ENCODE measurements at places on chromosomes 13 and 19. TPM values are rescaled to one million over a fixed set of nuclear protein-coding genes. Genes with fewer than 3 reads are reported as not detected.
A peak's percentile ranks its signal among the peaks of the same experiment; 100 is the strongest.

- peak; percentile 78 for DNase-seq
- H3K27me3 ChIP-seq: no peaks in the 10 kb centered on the region
- H3K36me3 ChIP-seq: no peaks in the 10 kb centered on the region
- peaks cover 10% of the 10 kb centered on the region for H3K4me1 ChIP-seq
- H3K4me3 ChIP-seq: no peak overlapping the region
Measured at GRCh38 chr19:4988770-4989251, 19.9 kb downstream of the KDM4B start.

DNA sequence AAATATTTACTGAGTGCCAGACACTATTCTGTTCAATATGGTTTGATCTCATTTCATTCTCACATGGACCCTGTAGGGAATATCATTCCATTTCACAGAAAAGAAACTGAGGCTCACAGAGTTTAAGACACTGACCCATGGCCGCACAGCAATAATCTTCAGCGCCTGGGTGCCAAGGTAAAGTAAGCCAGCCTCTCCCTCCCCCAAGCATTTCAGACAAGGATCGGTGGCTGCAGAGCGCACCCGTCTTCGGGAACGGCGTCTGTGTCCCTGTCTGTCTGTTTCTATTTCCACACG lies 4.3 kb upstream of the PDE4A start:
- H3K27me3 ChIP-seq: peaks cover 67% of the 10 kb centered on the region
- no peak overlapping the region for H3K27ac ChIP-seq
- DNase-seq: no peak
- H3K36me3 ChIP-seq: no peaks in the 10 kb centered on the region
- peaks cover 3% of the 10 kb centered on the region for H3K4me1 ChIP-seq
- peak overlapping the region; percentile 80 for H3K4me3 ChIP-seq

GRCh38 chr13:96216543-96216942 lies 126.6 kb downstream of the HS6ST3 start:
- no peak overlapping the region for H3K4me3 ChIP-seq
- H3K4me1 ChIP-seq: peaks cover 3% of the 10 kb centered on the region
- H3K27me3 ChIP-seq: no peaks in the 10 kb centered on the region
- H3K36me3 ChIP-seq: no peaks in the 10 kb centered on the region

DNA sequence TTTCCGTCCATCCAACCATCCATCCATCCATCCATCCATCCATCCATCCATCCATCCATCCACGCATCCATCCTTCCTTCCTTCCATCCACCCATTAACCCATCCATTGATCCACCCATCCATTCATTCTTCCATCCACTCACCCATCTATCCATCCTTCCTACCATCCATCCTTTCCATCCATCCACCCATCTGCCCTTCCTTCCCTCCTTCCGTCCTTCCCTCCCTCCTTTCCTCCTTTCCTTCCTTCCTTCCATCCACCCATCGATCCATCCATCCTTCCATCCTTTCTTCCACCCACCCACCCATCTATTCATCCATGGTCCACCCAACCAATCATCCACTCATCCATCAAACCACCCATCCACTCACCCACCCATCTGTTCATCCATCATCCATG lies 70.1 kb downstream of the MLLT1 start:
- no peaks in the 10 kb centered on the region for H3K27me3 ChIP-seq
- no peak overlapping the region for H3K4me3 ChIP-seq
- no peak overlapping the region for H3K27ac ChIP-seq
- no peaks in the 10 kb centered on the region for H3K4me1 ChIP-seq

- no peak overlapping the region for H3K27ac ChIP-seq
- H3K4me1 ChIP-seq: no peaks in the 10 kb centered on the region
- no peaks in the 10 kb centered on the region for H3K36me3 ChIP-seq
- H3K4me3 ChIP-seq: no peak overlapping the region
Measured at GRCh38 chr13:50334944-50335343, 319.7 kb downstream of the KCNRG start.

GRCh38 chr13:95023405-95023804 lies 277.8 kb downstream of the ABCC4 start:
- peaks cover 35% of the 10 kb centered on the region for H3K36me3 ChIP-seq
- no peak overlapping the region for H3K4me3 ChIP-seq
- H3K4me1 ChIP-seq: no peaks in the 10 kb centered on the region
- no peak overlapping the region for H3K27ac ChIP-seq

GRCh38 chr19:6519289-6519688 lies 11.5 kb upstream of the TNFSF9 start:
- H3K27me3 ChIP-seq: no peaks in the 10 kb centered on the region
- no peak overlapping the region for H3K4me3 ChIP-seq
- no peak overlapping the region for H3K27ac ChIP-seq

- peak; percentile 21 for DNase-seq
- H3K27ac ChIP-seq: no peak overlapping the region
- H3K27me3 ChIP-seq: no peaks in the 10 kb centered on the region
- H3K4me3 ChIP-seq: no peak overlapping the region
Measured at GRCh38 chr19:29372921-29373797, 152.6 kb upstream of the VSTM2B start.

DNA sequence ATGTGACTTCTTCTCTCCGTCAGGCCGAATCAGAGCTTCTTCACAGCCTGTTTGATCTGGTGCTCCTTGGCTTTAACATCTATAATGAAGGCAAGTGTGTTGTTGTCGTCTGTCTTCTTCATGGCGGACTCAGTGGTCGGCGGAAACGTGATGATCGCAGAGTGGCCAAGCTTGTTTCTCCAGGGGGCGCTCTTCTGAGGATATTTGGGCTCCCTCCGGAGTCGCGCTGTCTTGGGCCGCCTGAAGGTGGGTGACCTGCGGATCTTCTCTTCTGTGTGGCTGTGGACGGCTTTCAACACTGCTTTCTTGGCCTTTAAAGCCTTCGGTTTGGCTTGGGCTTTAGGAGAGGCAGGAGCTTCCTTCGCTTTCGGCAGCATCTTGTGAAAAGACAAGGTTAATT lies 9.8 kb downstream of the TPRX1 start:
- no peaks in the 10 kb centered on the region for H3K36me3 ChIP-seq
- DNase-seq: peak; percentile 83
- H3K4me3 ChIP-seq: no peak overlapping the region
- no peaks in the 10 kb centered on the region for H3K4me1 ChIP-seq
- H3K27ac ChIP-seq: no peak overlapping the region
- H3K27me3 ChIP-seq: no peaks in the 10 kb centered on the region

DNA sequence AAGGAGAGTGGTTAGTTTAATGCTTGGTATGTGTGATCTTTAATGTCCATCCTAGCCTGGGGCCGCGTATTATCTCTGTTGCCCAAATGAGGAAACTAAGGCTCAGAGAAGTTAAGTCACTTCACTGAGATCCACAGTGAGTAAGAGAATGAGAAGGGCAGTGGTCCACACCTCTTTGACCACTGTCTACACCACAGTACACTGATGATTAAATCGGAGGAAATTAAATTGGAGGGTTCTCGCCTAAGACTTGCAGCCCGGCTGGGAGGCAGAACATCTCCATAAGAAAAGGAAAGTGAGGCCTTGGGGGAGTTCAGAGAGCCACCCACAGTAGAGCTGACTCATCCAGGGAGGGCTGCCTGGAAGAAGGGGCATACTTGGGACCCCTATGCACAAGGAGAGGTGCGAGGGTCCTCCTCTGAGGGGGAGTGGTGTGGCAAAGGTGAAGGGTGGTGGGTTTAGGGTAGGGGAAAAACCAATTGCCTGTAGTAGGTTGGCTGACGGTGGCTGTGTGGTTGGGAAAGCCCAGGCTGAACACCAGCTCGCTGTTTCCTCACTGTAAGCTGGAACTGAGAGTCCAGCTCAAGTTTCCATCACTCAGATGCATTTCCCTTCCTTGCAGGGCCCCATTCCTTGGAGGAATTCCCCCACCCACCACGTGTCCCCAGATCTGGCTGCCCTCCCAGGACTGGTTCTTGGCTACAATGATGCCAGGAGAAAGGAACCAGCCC lies 15.0 kb upstream of the DHRS12 start:
- no peaks in the 10 kb centered on the region for H3K27me3 ChIP-seq
- H3K4me3 ChIP-seq: no peak overlapping the region
- H3K4me1 ChIP-seq: no peaks in the 10 kb centered on the region
- no peak for DNase-seq

GRCh38 chr13:46498650-46499049 lies 54.3 kb upstream of the LRCH1 start:
- no peaks in the 10 kb centered on the region for H3K36me3 ChIP-seq
- no peak overlapping the region for H3K27ac ChIP-seq
- H3K4me1 ChIP-seq: no peaks in the 10 kb centered on the region
- no peak for DNase-seq
- peaks cover 13% of the 10 kb centered on the region for H3K27me3 ChIP-seq

- no peak for DNase-seq
- H3K4me3 ChIP-seq: peak overlapping the region; percentile 28
- H3K27me3 ChIP-seq: no peaks in the 10 kb centered on the region
- H3K27ac ChIP-seq: no peak overlapping the region
- H3K4me1 ChIP-seq: no peaks in the 10 kb centered on the region
- no peaks in the 10 kb centered on the region for H3K36me3 ChIP-seq
Measured at GRCh38 chr19:7000816-7001215, 20.4 kb downstream of the MBD3L2B start.

- H3K27me3 ChIP-seq: no peaks in the 10 kb centered on the region
- no peaks in the 10 kb centered on the region for H3K4me1 ChIP-seq
- no peak for DNase-seq
- peaks cover 8% of the 10 kb centered on the region for H3K36me3 ChIP-seq
- no peak overlapping the region for H3K27ac ChIP-seq
Measured at GRCh38 chr13:100608906-100609305, 20.3 kb upstream of the GGACT start.

- no peaks in the 10 kb centered on the region for H3K36me3 ChIP-seq
- no peak for DNase-seq
- H3K4me3 ChIP-seq: no peak overlapping the region
- no peak overlapping the region for H3K27ac ChIP-seq
Measured at GRCh38 chr13:75442736-75443234, 39.2 kb downstream of the TBC1D4 start.

DNA sequence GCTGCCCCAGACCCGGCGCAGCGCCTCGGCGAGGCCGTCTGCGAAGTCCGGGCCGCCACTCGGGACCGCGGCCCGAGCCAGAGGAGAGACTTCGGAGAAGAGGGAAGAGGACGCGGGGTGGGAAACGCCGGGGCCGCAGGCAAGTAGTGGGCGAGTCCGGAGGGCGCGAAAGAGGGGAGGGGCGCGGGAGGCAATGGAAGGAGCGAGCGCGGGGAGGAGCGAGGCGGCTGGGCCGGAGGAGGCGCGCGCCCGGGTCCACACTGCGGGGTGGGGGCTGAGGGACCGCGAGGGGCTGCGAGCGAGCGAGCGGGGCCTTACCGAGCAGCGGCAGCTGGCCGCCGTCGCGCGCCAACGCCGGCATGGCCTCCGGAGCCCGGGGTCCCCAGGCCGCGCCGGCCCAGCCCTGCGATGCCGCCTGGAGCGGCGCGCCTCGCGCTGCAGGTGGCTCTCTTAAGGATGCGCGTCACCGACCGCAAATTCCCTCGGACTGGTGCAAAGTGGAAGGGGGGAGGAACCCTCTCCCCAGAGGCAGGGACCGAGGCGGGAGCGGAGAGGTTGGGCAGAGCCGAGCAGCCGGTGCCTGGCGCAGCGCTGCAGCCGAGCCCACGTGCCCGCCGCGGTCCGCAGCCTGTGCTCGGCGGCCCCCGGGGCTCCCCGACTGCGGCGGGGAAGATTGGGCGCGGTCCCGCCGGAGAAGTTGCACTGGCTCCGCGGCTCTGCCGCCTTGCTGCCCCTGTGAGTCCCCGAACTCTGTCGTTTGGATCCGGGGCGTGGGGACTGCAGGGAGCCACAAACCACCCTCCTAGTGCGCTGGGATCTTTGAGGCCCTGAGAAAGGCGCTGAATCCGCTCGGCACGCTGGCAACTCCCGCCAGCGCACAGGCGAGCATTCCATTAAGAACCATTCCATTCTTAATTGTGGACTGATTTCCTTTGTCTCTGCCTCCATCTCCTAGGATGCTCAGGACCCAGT lies at the start of gene FLT3:
FLT3 (minus strand) TSS at position 427 of the 972 bp plus-strand sequence; CDS start at position 361, 66 bp downstream.
- H3K4me3 ChIP-seq: peak within 1 kb of the TSS; percentile 70
- peaks cover 3% of the 10 kb centered on the region for H3K4me1 ChIP-seq
- no peak within 1 kb of the TSS for H3K27ac ChIP-seq
- peaks cover 70% of the 10 kb centered on the region for H3K27me3 ChIP-seq
- H3K36me3 ChIP-seq: no peaks in the 10 kb centered on the region

- H3K27me3 ChIP-seq: no peaks in the 10 kb centered on the region
- no peaks in the 10 kb centered on the region for H3K4me1 ChIP-seq
- H3K27ac ChIP-seq: peak overlapping the region; percentile 22
- DNase-seq: no peak
- H3K4me3 ChIP-seq: no peak overlapping the region
Measured at GRCh38 chr13:29513002-29513980, 82.2 kb downstream of the SLC7A1 start.

GRCh38 chr19:46036744-46037128 lies 4.1 kb downstream of the IGFL4 start:
- H3K36me3 ChIP-seq: no peaks in the 10 kb centered on the region
- H3K27ac ChIP-seq: no peak overlapping the region
- peaks cover 10% of the 10 kb centered on the region for H3K27me3 ChIP-seq
- no peaks in the 10 kb centered on the region for H3K4me1 ChIP-seq
- H3K4me3 ChIP-seq: no peak overlapping the region

DNA sequence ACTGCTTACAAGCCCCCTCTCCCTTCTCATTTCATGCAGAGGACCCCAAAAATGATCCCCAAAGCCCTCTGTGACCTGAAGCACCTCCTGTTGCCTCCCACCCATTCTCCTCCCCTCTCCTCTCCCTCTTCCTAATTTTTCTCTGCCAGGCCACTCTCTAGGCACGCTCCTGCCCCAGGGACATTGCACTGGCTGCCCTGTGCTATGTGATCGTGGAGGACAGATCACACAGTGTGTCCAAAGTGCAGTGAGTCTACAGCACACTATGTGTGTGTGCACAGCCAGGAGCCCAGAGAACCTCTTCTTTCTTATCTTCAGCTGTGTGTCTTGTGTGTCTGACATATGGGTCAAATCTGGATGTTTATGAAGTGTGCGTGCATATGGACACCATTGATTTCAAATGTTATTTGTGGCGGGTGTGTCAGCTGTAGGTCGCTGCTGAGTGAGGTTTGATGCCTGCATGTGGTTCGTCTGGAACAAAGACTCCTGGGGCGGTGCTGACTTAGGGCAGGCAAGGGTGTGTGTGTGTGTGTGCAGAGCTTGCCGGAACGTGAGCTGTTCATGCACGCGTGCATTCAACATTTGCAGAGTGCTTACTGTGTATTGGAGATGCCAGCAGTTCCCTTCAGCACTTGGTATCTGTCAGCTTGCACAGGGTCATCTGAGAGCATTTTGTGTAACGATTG lies 2.1 kb upstream of the KLHL26 start:
- no peak overlapping the region for H3K27ac ChIP-seq
- peaks cover 15% of the 10 kb centered on the region for H3K27me3 ChIP-seq
- H3K4me3 ChIP-seq: no peak overlapping the region
- H3K4me1 ChIP-seq: no peaks in the 10 kb centered on the region
- DNase-seq: no peak

DNA sequence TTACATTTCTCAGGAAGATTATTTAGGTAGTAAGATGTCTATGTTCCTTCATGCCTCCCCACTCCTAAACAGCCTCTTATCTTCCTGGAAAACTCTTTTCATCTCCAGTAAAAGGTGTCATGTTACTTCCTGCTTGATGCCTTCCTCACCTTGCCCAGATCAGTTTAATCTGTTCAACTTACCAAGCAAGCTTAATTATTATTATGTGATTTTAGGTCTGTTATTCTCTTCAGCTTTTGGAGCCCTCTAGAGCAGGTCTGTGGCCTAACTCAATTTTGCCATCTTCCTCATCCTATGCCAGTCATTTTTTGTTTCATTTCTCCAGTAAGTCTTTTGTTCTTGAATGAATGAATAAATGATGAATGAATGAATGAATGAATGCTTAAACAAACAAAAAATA lies 528.4 kb downstream of the DCT start:
- no peak overlapping the region for H3K27ac ChIP-seq
- no peak for DNase-seq
- no peaks in the 10 kb centered on the region for H3K27me3 ChIP-seq
- H3K36me3 ChIP-seq: no peaks in the 10 kb centered on the region

Gene KLK3
- not detected for total RNA-seq

Gene ZNF99
- total RNA-seq: not detected

Gene MYH14
- 16.7 TPM for total RNA-seq

Gene PALM
- total RNA-seq: 26.7 TPM

Gene POU4F1
- 0.07 TPM for total RNA-seq

Gene CNMD
- total RNA-seq: 5.4 TPM

Gene PSG2
- total RNA-seq: not detected

Gene FXYD3
- total RNA-seq: not detected

Gene KIR3DL1
- total RNA-seq: not detected

Measured in endodermal cell (in vitro differentiated cells).